Brain (organoid and tissue), 16 donors: ENCODE measurements at places on chromosomes 11 and 22.
A peak's percentile ranks its signal among the peaks of the same experiment; 100 is the strongest.

GRCh38 chr22:48757985-48758561, 1069.6 kb downstream of the BRD1 start:
- no peak for DNase-seq

GRCh38 chr22:39430576-39431150, 26.1 kb upstream of the MGAT3 start:
- DNase-seq = no peak

GRCh38 chr22:22554587-22555284, 4.3 kb downstream of the PRAME start:
- DNase-seq = no peak

DNA sequence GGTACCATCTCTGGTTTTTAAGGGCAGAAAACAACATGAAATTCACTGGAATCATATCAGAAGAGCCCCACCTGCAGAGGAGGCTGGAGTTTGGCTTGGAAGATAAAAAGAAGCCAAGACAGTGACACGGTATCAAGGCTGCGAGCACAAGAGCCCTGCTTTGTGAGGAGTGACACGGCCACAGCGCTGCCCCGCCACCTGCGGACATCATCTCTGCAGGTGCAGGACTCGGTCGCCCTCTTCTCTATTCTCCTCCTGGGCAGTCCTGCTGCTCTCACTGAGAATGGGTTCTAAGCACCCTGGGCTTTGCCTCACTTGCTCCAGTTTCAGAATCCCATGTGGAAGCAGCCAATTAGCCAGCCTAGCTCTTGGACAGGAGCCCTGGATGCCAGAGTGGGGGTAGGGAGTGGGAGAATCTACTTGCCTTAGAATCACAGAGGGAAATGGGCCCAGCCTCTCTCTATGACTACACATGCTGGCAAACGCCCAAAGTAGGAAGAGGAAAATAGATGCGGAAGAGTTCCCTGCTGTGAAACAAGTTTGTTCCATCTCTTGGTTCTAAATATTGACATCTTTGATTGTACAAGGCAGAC, 17.1 kb downstream of the APOL4 start:
- peak; percentile 46 for DNase-seq

- no peak for DNase-seq
Observed at GRCh38 chr22:29054251-29054767, 7.3 kb downstream of the C22orf31 start.

DNA sequence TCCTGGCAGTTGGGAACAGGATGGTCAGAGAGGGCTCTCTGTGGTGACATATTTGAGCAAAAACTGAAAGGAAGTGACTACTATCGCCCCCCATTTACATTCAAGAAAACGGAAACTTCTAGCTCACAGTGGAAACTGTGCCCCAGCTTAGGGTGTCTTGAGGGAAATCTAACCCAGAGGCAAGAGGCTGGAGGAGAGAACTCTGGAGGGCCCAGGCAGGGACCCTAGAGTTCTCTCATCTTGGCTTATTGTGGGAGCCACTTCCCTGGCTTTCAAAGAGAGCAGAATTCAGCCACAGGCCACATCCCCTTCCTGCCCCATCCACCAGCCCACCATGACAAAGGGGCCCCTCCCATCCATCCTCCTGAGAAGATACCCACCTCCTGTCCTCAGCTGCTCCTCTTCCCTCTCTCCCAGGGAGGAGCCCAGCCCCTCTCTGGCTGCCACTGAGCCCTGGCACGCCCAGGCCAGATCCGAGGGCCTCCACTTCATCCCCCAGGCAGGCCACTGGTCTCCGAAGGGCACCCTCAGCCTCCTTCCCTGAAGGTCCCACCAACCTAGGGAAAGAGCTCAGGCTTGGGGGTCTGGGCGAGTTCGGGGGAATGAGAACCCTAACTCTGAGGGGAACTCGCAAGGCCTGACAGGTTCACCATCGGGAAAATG, 1.6 kb upstream of the TMPRSS13 start:
- no peak for DNase-seq

DNA sequence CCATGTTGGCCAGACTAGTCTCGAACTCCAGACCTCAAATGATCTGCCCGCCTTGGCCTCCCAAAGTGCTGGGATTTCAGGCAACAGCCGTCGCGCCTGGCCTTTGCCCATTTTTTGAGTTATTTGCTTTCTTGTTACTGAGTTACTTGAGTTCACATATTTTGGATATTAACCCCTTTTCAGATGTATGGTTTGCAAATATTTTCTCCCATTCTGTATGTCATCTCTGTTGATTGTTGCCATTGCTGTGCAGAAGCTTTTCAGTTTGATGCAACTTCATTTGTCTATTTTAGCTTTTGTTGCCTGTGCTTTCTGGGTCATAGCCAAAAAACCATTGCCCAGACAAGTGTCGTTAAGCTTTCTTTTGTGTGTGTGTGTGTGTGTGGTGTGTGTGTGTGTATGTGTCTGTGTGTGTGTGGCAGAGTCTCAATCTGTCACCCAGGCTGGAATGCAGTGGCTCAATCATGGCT, 6.8 kb downstream of the TSGA10IP start:
- DNase-seq = peak; percentile 49
